ENCODE measurements at places on chromosomes 1 and 21.

DNA sequence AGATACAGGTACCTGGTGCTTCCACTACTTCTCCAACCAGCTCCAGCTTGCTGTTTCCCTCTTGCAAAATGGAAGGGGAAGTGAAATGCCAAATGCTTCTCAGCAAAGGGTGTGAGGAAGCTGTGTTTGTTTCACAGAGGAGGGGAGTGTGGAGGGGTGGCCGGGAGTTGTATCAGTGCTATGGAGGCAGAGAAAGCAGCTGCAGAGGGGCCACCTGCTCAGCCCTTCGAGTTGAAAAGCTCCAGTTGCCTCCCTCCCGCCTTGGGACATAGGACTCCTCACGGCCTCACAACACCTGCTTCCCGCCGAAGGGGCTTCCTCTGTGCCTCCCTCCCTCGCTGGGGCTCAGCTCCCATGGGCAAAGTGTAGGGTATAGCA lies 12.1 kb upstream of the LINGO4 start:
- H3K4me1 ChIP-seq, result peaks cover 90% of the 10 kb centered on the region
- H3K27me3 ChIP-seq, result no peaks in the 10 kb centered on the region
- H3K4me3 ChIP-seq, result no peak overlapping the region
- H3K27ac ChIP-seq, result peak overlapping the region; percentile 69

GRCh38 chr1:4121293-4121684 lies 221.2 kb upstream of the C1orf174 start:
- no peak overlapping the region for H3K4me3 ChIP-seq

- H3K4me3 ChIP-seq, result peak overlapping the region; percentile 66
- no peak overlapping the region for H3K27ac ChIP-seq
- DNase-seq, result peak; percentile 48
- H3K36me3 ChIP-seq, result no peaks in the 10 kb centered on the region
- H3K4me1 ChIP-seq, result peaks cover 5% of the 10 kb centered on the region
Measured at GRCh38 chr21:31558189-31558961, 101.1 kb upstream of the SOD1 start.

DNA sequence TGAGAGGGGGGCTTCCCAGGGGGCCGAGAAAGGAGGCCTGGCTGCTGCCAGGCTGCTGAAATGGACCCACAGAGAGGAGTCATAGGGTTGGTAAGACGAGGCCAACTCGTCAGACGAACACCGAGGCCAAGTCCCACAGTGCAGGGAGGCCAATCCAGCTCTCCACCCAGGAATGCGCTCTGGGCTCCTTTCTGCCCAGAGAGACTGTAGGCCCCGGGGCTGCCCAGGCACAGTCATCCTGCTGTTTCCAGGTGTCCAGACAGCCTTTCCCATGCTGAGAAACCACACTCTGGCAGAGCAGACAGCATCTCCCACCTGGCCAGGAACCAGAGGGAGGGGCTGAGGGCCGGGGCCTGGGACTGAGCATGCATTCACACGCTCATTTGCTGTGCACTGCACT lies 26.7 kb upstream of the RSPO1 start:
- DNase-seq, result no peak
- no peaks in the 10 kb centered on the region for H3K4me1 ChIP-seq
- H3K4me3 ChIP-seq, result no peak overlapping the region
- H3K36me3 ChIP-seq, result no peaks in the 10 kb centered on the region
- H3K27ac ChIP-seq, result no peak overlapping the region

- no peaks in the 10 kb centered on the region for H3K4me1 ChIP-seq
- no peaks in the 10 kb centered on the region for H3K27me3 ChIP-seq
- no peak overlapping the region for H3K27ac ChIP-seq
- DNase-seq, result no peak
- no peak overlapping the region for H3K4me3 ChIP-seq
Measured at GRCh38 chr1:212500983-212501382, 68.3 kb downstream of the NENF start.

DNA sequence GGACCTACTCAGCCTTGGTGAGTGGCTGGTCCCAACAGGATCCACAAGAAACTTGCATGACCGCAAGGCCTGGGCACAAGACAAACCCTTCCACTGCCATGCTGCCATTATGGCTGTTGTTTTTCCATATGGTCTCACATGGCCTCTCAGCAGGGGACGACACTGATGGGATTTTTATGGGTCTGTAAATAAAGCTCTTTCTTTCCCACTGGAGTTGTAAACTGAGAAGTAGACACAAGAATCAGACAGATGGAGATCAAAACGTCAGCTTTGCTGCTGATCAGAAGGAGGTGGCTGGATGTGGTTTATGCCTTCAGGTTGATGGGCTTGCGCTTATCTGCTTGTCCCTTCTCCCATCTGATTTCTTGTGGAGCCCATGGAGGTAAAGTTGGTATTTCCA lies 138.1 kb upstream of the KCNJ6 start:
- DNase-seq, result no peak
- H3K4me3 ChIP-seq, result no peak overlapping the region
- H3K36me3 ChIP-seq, result no peaks in the 10 kb centered on the region
- H3K27me3 ChIP-seq, result peaks cover 3% of the 10 kb centered on the region
- no peak overlapping the region for H3K27ac ChIP-seq

All from T-cell (primary cell).